ENCODE measurements at places on chromosomes 16 and 17.
A peak's percentile ranks its signal among the peaks of the same experiment; 100 is the strongest.

GRCh38 chr16:57984443-57985203, 13.7 kb upstream of the CNGB1 start:
- DNase-seq: peak; percentile 92

- DNase-seq: no peak
Measured at GRCh38 chr17:63446753-63447470, 806 bp upstream of the CYB561 start.

GRCh38 chr17:16171613-16172012, 43.7 kb downstream of the NCOR1 start:
- DNase-seq: no peak

- no peak for DNase-seq
Measured at GRCh38 chr16:23071196-23072083, 77.8 kb downstream of the USP31 start.

GRCh38 chr16:71658771-71659170, 32.8 kb downstream of the MARVELD3 start:
- no peak for DNase-seq
